Activated CD4-positive, alpha-beta T cell treated with anti-CD3 and anti-CD28 coated beads, Interleukin-2, amount 10 ng/mL, durations not matched to agents 24 days and 14 days (primary cell): ENCODE measurements at places on chromosomes 3 and 15. TPM values are rescaled to one million over a fixed set of nuclear protein-coding genes. Genes with fewer than 3 reads are reported as not detected.

Gene SLC38A3
- not detected in 2 replicates for total RNA-seq

Gene FAM3D
- not detected in 2 replicates for total RNA-seq

Gene MOBP
- total RNA-seq, result not detected in 2 replicates

Gene SYNPR
- total RNA-seq, result not detected in 2 replicates

Gene SAMD7
- total RNA-seq, result not detected in 2 replicates

DNA sequence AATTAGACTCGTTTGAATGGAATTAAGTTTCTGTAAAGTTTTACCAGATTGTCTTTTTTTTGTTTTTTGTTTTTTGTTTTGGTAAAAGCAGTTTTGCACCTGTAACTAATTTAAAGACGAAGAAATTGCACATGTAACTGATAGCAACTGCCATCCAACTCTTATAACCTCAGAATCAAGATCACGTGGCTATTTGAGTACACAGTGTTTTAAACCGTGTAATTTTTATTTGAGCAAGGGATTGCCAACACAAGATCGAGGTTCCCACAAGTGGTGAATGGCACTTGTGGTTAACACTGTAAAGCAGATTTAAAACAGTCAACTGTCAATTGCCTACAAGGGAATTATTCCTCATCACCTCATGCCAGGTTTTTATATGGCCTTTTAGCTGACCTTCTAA, 67.3 kb downstream of the PPARG start:
- H3K4me3 ChIP-seq, result no peak overlapping the region
- H3K36me3 ChIP-seq, result no peaks in the 10 kb centered on the region
- no peak for DNase-seq
- no peak overlapping the region for H3K27ac ChIP-seq

DNA sequence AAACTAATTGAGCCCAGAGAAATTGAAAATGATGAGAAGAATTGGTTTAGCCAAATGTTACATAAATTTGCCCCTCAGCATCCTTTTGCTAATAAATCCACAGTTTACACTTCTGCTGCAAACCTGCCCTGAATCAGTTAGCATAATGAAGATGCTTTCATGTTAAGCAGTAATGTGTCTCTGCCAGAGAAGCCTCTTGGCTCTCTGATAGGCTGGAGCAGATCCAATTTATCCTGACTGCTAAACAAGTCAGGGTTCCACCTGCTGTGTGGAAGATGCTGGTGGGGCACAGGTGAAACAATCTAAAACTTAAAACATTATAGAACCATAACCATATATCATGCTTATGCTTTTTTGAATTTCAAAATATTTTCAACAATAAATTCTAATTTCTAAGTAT, 946.8 kb downstream of the OTOL1 start:
- no peaks in the 10 kb centered on the region for H3K36me3 ChIP-seq
- no peaks in the 10 kb centered on the region for H3K4me1 ChIP-seq
- no peak overlapping the region for H3K27ac ChIP-seq
- DNase-seq, result no peak

- H3K4me1 ChIP-seq, result peaks cover 17% of the 10 kb centered on the region
- H3K27ac ChIP-seq, result peak overlapping the region; percentile 99
- H3K4me3 ChIP-seq, result peak overlapping the region; percentile 100
- H3K27me3 ChIP-seq, result no peaks in the 10 kb centered on the region
Observed at GRCh38 chr3:40309925-40310695, 603 bp downstream of the EIF1B start.

GRCh38 chr15:70954171-70954570, 61.5 kb downstream of the LRRC49 start:
- no peaks in the 10 kb centered on the region for H3K36me3 ChIP-seq
- H3K27ac ChIP-seq, result no peak overlapping the region
- H3K27me3 ChIP-seq, result peaks cover 4% of the 10 kb centered on the region
- H3K4me1 ChIP-seq, result no peaks in the 10 kb centered on the region
- H3K4me3 ChIP-seq, result no peak overlapping the region
- DNase-seq, result no peak

GRCh38 chr3:48409291-48410201, 20.3 kb downstream of the PLXNB1 start:
- H3K36me3 ChIP-seq, result no peaks in the 10 kb centered on the region
- DNase-seq, result no peak
- H3K4me1 ChIP-seq, result no peaks in the 10 kb centered on the region
- H3K27me3 ChIP-seq, result no peaks in the 10 kb centered on the region
- H3K27ac ChIP-seq, result no peak overlapping the region

DNA sequence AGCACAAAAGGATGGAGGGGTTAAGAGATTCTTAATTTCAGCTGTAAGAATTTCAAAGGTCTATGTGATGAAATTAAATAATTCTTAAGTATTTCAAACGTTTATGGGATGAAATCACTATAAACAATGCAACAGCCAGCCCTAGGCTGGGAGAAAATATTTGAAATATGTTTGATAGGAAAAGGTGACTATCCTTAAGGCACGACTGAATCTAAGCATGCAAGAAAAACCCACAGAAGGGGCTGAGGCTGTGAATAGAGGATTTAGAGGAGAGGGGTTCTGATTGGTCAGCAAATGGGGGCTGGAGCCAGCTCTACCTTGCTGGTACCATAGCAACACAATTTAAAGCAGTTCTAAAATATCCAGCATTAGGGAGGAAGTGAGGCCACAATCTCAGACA, 220.8 kb upstream of the ATP10A start:
- peaks cover 3% of the 10 kb centered on the region for H3K36me3 ChIP-seq
- H3K27me3 ChIP-seq, result peaks cover 11% of the 10 kb centered on the region
- H3K4me3 ChIP-seq, result no peak overlapping the region
- peaks cover 18% of the 10 kb centered on the region for H3K4me1 ChIP-seq
